CD4-positive, alpha-beta T cell treated with Interferon gamma for 1 hour (primary cell): ENCODE measurements at places on chromosomes 13 and 19.

DNA sequence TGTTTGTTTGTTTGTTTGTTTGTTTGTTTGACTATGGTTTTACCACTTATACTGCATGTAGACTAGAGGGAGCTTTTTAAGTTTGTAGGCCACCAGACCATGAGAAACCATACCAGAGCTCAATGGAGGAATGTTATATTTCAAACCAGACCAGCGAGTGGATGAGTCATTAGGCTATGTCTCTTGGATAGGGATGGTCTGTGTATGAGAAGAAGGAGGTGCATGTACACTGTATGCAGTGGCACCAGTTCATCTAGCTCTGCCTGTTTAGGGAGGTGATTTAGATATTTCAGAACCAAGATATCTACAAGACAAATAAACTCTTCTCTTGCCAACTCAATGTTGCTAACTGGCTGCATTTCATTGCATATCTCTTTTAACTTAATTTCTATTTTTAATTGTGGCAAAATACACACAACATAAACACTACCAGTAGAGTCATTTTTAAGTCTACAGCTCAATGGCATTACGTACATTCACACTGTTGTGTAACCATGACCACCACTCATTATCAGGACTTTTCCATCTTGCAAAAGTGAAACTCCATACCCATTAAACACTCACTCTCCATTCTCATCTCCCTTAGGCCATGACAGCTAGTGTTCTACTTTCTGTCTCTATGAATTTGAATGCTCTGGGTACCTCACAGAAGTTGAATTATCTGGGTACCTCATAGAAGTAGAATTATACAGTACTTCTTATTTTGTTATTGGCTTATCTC, 29.2 kb downstream of the SYDE1 start:
- DNase-seq, result no peak

- DNase-seq, result no peak
Measured at GRCh38 chr19:1856345-1856697, 7.1 kb downstream of the KLF16 start.

DNA sequence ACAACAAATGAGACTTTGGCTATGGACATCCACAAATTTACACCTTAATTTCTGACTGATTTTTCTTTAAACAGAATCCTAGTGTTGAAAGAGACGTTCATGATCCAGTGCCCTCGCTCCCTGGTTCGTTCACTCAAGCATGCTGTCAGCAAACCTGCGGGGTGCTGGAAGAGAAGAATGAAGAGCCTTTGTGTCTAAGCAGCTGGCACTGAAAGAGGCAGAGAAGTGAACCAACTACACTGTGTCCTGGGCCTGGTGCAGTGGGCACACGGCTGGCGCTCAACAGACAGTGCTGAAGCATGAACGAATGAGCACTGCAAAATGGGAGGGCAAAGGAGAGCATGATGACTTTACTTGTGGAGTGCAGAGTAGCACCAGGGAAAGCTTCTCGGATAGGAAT, 46.8 kb downstream of the MIPEP start:
- no peak for DNase-seq

GRCh38 chr13:30857018-30857417, 49.1 kb upstream of the MEDAG start:
- DNase-seq, result no peak

DNA sequence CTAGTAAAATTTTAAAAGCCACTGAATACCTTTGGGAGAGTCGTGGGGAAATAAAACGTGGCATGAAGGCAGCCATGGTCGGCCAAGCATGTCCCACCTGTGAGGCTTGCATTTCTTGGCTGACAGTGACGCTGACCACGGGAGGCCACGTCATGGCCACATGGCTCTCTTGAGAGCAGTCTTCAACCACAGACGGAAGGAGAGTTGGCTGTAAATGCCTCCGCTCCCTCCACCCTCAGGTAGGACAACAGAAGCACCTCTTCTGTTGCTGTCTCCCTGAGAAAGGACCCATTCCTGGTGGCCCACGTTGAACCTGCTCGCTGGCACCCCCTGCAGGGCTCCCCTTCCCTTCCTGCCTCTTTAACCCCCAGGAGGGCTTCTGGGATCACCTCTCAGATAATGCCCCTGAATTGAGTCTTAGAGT, 10.6 kb upstream of the LRRC25 start:
- DNase-seq, result peak; percentile 63

DNA sequence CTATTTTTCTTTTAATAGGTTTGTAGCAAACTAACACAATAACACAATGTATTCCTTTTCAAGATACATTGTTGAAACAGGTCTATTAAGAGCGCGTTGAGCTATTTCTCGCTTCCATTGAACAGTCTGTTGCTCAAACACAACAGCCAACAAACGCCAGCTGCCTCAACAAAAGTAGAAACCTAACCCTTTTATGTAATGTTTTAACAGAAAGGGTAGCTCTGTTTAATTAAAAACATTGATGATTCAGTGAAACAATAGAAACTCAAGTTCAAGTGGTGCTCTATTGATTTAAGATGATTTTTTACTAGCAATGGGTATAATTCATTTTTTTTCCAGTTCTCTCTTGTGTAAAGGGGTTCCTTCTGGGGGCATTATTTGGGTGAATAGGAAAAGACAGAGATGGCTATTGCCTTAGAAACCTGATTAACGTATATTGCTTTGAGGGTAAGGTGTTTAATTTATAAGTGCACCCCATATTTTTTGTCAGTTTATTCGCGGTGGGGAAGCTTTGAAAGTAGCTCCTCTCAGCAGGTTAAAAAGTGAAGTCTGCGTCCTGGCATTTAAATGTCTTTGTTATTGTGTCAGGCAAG, 14.9 kb downstream of the ZIC2 start:
- DNase-seq, result no peak

DNA sequence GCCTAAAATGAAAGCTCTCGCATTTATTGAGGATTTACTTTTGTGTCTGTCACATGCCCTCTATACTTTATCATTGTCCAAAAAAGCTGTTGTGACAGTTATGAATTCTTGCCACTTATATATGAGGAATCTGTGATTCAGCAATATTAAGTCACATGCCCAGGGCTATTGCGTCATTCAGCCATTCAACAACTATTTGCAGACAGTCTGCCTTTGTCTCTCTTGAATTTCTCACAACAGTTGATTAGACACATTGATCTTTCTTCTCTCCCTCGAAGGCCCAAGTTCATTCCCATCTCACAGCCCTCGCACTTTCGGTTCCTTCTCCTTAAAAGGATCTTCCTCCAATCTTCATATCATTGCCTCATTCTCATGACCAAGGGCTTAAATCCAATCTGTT, 342.6 kb downstream of the MZT1 start:
- DNase-seq, result no peak

GRCh38 chr13:28820099-28821051, at the start of gene MTUS2:
Gene MTUS2, plus strand, starts transcription at chr13:28820339.
- no peak for DNase-seq

DNA sequence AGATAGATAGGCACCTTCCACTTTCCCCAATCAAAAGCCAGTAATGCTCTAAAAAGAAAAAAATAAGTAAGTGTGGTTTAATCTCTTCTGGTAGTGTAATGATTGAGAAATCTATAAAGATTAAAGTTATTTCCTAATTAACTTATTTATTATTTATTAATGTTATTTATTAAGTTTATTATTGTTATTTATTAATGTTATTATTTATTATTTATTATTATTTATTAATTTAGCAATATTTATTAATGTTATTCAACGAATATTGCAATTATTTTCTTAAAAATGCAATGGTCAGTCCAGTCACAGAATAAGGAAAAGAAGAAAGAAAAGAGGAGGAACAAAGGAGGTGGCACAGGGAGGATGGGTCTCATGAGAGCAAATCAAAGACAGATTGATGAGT, 100.7 kb downstream of the FREM2 start:
- no peak for DNase-seq

GRCh38 chr19:7478173-7478842, 10.5 kb downstream of the PEX11G start:
- DNase-seq, result no peak

GRCh38 chr13:51620165-51620983, 36.1 kb downstream of the WDFY2 start:
- no peak for DNase-seq

DNA sequence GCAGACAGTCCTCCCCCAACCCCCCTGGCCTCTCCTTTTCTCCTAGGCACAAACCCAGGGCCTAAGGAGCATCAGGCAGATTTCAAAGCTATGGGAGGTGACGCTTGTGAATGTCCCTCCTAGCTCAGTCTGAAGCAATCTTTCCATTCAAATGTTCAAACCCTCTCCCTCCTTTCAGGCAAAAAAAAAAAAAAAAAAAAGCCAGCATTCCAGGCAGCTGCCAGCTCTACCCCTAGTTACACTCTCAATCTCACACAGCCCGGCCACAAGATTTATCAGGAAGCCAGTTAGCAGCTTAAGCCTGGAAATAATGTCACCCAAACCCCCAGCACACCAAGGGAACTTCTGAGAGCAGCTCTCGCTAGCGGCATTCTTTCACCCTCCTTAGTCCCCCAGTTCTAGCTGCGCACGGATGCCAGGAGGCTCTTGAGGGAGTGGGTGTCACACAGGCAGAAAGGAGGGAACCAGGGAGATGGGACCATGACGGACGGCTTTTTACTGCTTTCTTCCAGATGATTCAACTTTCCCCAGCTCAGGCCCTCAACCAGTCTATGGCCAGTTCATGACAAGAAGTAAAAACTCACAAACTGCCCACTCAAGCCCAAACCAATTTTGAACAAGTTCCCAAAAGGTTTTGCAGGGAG, 6.3 kb downstream of the SH3GL1 start:
- no peak for DNase-seq

GRCh38 chr19:6887316-6887715, at the start of gene ADGRE1:
Gene ADGRE1, plus strand, starts transcription at chr19:6887579. Its CDS starts 30 bp downstream, at chr19:6887609.
- peak; percentile 38 for DNase-seq

DNA sequence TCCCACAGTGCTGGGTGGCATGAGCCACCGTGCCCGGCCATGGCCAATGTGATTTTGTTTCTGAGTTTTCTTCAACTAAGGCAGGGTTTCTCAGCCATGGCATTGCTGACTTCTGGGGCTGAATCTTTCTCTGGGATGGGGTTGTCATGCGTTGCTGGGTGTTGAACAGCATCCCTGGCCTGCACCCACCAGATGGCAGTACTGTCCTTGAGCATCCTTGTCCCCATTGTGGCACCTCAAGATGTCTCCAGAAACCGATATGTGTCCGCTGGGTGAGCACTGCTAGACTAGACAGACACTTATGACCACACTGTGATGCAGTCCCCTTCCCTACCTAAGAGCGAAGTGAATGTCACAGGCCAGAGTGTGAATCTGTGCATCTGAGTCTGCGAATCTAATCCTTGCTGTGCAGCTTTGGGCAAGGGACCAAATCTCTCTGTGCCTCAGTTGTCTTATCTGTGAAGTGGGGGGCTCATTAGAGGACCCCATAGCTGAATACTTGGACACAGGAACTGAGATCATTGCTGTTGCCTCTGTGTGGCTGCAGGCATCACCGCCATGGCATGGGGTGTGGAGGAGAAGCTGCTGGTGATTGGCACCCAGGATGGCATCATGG, 50.3 kb upstream of the SIN3B start:
- DNase-seq, result peak; percentile 62

- DNase-seq, result no peak
Measured at GRCh38 chr13:111938741-111939665, 127.9 kb upstream of the SOX1 start.

DNA sequence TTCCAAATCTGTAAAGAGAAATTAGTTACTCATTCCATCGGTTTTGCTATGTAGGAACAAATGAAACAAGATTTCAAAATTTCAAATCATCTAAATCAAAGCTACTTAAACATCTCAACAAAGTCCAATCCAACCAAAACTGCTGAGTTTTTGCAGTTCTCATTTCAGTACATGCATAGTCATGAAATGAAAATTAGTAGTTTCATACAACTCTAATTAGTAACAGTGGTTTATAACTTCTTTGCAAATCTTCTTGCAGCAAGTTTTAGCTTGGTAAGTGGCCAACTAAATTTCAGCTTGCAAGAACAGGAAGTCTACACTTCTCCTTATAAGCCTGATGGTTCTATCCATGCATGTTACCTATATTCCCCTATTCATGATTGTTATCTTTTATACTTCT, 75.6 kb downstream of the SPRY2 start:
- DNase-seq, result no peak

GRCh38 chr19:41895745-41896580, 13.0 kb downstream of the ARHGEF1 start:
- no peak for DNase-seq

DNA sequence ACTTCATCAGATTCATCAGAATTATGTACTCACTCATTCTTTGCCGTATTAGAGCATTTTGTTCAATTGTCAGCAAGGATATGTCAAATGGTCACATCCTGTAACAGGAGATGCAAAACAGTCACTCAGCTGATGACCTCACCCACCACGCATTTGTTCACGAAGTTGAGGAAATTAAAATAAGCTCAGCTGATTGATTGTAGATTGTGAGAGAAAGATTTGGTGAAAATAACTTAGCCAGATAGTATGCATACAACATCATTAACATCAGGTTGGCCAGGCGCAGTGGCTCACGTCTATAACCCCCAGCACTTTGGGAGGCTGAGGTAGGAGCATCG, 22.6 kb upstream of the CDC16 start:
- DNase-seq, result no peak

GRCh38 chr19:18763674-18764590, 27.2 kb downstream of the COMP start:
- no peak for DNase-seq

- no peak for DNase-seq
Measured at GRCh38 chr13:80312967-80313366, 28.0 kb downstream of the SPRY2 start.

DNA sequence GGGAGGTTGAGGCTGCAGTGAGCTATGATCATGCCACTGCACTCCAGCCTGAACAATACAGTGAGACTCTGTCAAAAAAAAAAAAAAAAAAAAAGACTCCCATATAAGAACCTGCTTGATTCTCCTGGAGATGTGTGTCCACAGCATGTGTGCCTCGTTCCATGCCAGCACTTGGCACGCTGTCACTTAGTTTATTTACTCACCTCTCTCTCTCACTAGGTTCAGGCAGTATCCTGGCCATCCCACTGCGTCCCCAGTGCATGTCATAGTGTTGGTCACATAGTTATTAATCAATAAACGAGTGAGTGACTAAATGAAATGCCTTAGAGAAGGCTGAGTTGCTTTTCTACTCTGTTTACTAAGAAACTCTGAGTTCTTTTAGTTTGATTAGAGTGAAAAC, 79.1 kb upstream of the GPR12 start:
- no peak for DNase-seq

GRCh38 chr13:107079423-107080049, 511.6 kb upstream of the ARGLU1 start:
- no peak for DNase-seq

- DNase-seq, result no peak
Measured at GRCh38 chr13:111204438-111205177, 89.5 kb downstream of the ARHGEF7 start.

DNA sequence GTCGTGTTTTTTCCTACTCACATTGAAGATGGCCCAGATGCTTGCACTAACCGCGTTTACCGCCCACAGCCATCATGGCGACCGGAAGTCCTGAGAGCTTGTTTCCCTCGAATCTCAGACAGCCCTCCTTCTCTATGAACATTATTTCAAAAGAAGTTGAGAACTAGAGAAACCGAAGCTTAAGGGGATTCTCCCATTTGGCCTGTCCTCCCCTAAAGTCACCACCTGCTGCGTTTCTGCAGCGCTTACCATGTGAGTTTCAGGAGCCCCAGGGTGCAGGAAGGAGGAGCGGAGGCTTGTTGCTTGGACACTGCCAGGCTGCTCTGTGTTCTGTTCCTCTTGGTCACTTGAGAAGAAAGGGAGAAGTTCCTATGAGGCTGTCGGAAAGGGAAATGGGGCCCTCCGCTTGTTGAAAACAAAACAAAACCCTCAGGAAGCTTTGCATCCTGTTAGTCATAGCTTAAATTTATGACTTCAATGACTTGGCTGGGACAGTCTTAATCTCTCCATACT, 6.2 kb downstream of the CARD8 start:
- DNase-seq, result peak; percentile 60

GRCh38 chr19:48480183-48480557, 11.0 kb downstream of the CYTH2 start:
- DNase-seq, result peak; percentile 38

- no peak for DNase-seq
Measured at GRCh38 chr19:54389553-54389952, 24.8 kb upstream of the LAIR1 start.
